Thyroid gland (tissue), 4 donors: ENCODE measurements at places on chromosomes 12 and 14. TPM values are rescaled to one million over a fixed set of nuclear protein-coding genes. Genes with fewer than 3 reads are reported as not detected.

DNA sequence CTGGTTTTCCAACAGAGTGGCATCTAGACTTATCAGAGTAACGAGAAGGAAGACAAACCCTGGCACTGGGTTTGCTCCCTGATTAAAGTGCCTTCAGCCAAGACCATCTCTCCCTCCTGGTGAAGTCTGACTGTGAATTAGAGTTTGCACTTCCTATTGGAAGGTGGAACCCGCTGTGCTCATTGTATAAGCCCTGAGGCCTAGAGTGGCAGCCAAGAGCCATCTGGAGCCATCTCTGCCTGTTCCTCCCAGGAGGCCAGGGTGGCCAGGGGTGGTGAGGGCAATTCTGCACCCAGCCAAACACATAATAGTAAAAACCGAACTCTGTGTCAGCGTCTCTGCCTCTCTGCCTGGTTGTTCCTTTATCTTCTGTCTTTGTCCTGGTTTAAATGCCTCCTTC lies 25.0 kb downstream of the MFAP5 start:
- DNase-seq = no peak
- no peaks in the 10 kb centered on the region for H3K4me1 ChIP-seq
- no peak overlapping the region for H3K27ac ChIP-seq

DNA sequence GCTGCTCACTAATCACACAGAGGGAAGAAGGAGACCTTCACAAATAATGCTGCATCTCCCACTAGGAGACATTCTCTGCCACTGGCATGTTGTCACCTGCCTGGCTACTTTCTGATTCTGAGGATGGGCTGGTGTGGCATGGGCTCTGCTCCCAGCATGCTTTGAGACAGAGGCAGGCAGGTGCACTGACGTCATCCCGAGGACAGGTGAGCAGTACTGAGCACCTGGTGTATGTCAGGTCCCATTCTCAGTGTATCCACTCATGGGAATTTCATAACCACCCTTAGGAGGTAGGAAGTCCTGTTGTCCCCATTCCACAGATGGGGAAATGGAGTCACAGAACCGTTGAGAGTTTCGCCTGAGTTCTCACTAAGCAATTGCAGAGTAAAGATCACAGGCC lies 597.9 kb downstream of the VRK1 start:
- DNase-seq = no peak
- no peak overlapping the region for H3K27ac ChIP-seq
- H3K4me1 ChIP-seq = no peaks in the 10 kb centered on the region
- H3K36me3 ChIP-seq = no peaks in the 10 kb centered on the region

GRCh38 chr14:64722842-64723447 lies 18.7 kb downstream of the PLEKHG3 start:
- no peak overlapping the region for H3K27ac ChIP-seq
- peaks cover 81% of the 10 kb centered on the region for H3K4me1 ChIP-seq
- DNase-seq = no peak
- H3K4me3 ChIP-seq = no peak overlapping the region
- peaks cover 4% of the 10 kb centered on the region for H3K36me3 ChIP-seq
- H3K27me3 ChIP-seq = no peaks in the 10 kb centered on the region

DNA sequence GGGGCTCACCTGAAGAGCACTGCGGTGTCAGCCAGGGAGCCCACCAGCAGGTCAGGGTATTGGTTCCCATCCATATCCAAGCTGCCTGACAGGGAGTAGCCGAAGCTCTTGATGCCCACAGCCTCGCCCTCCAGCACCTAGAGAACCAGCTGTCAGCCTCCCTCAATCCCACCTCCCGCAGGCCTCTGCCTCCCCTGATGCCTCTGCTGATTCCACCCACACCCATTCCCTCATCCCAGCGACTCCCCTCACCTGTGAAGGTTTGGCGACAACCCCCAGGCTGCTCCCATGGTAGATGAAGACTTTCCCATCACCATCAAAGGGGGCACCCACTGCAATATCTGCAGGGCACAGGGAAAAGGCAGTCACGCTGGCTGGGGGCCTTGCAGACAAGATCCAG lies 10.0 kb downstream of the ITGA7 start:
- H3K27me3 ChIP-seq = no peaks in the 10 kb centered on the region
- H3K4me3 ChIP-seq = no peak overlapping the region
- no peaks in the 10 kb centered on the region for H3K36me3 ChIP-seq
- H3K27ac ChIP-seq = no peak overlapping the region

- no peak overlapping the region for H3K4me3 ChIP-seq
- H3K36me3 ChIP-seq = no peaks in the 10 kb centered on the region
- H3K4me1 ChIP-seq = peaks cover 7% of the 10 kb centered on the region
- H3K27me3 ChIP-seq = no peaks in the 10 kb centered on the region
- no peak overlapping the region for H3K27ac ChIP-seq
- no peak for DNase-seq
Observed at GRCh38 chr12:46071335-46071734, 81.0 kb upstream of the SCAF11 start.

DNA sequence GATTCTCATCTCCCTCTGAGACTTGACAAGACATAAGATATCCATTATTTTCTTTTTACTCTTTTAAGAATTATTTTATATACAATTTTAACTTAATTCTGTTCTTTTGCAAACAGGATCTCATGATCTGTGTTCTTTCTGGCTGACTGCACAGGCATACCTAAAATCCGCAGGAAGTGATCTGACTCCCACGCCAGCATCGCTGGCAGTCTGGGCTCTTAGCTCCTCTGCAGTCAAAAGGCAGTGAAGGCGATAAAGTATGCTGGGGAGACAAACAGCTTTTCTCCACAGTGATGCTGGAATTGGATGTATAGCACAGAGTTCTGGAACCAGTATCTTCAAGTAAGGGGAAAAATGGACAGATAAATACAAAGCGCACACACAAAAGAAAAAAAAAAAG lies 52.4 kb downstream of the DICER1 start:
- H3K27me3 ChIP-seq = no peaks in the 10 kb centered on the region
- H3K4me3 ChIP-seq = no peak overlapping the region
- no peak for DNase-seq
- no peak overlapping the region for H3K27ac ChIP-seq
- H3K4me1 ChIP-seq = no peaks in the 10 kb centered on the region

DNA sequence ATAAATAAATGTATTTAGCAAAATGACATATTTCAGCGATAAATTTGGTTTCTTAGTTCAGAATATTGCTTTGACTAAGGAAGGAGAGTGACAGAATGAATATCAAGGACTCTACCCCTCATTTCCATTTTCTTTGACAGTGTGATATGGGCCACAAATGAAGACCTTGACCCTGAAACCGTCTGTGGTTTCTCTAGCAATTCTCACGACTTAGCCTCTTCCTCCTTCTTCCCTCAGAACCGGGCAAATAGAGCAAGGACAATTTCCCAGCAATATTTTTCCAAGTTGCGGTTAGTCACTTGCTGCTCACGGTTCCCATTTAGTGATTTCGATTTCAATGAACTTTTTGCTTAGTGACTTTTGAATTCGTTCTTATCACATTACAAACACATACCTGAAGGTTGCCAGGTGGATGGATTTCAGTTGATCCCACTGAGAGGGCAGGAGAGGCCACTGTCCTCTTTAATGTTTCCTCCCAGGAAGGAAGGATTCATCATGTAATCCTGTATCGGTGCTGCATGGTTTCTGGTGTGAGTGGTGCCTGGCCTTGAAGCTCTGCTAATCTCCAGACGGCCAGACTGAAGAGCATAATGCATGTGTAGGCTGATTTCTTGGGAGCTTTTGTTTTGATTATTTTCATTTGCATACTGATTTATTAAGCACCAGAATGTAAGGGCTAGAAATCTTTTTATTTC lies 77.6 kb downstream of the CHST11 start:
- H3K4me3 ChIP-seq = no peak overlapping the region
- no peaks in the 10 kb centered on the region for H3K4me1 ChIP-seq
- no peak for DNase-seq
- no peaks in the 10 kb centered on the region for H3K27me3 ChIP-seq
- no peak overlapping the region for H3K27ac ChIP-seq

The GARIN6 gene
- total RNA-seq = 0.27 TPM

The BICDL1 gene
- total RNA-seq = 10.5 TPM

The ZBTB39 gene
- 6.8 TPM for total RNA-seq

The PRKD1 gene
- total RNA-seq = 17.4 TPM

The TESPA1 gene
- total RNA-seq = not detected

The TRHDE gene
- total RNA-seq = 0.05 TPM

The DNAH10 gene
- not detected for total RNA-seq

The ACRBP gene
- 8.9 TPM for total RNA-seq

The TAS2R20 gene
- total RNA-seq = 6.9 TPM

The MYH6 gene
- total RNA-seq = not detected

The GLIPR1L1 gene
- total RNA-seq = not detected
